ENCODE measurements at places on chromosomes 12 and 14. TPM values are rescaled to one million over a fixed set of nuclear protein-coding genes. Genes with fewer than 3 reads are reported as not detected.

DNA sequence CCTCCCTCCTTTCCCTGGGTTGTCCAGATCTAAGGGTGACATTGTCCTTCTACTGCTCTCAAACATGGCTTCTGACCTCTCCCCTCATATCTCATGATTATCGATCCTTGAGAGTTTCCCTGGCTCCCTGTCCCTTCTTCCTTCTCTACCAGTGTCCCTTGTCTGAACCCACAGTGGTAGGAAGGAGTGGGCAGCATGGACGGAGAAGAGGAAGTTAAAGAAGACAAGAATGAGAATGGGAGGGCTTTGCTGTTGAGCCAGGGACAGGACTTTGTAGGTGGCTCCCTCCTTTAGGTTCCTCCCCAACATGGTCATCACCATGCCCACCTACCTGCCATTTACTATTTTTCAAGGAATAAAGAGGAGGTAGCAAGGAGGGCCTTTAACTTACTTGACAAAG lies 166.7 kb downstream of the TMEM117 start:
- DNase-seq, result no peak

- DNase-seq, result no peak
Observed at GRCh38 chr12:2335916-2336315, 283.1 kb downstream of the CACNA1C start.

DNA sequence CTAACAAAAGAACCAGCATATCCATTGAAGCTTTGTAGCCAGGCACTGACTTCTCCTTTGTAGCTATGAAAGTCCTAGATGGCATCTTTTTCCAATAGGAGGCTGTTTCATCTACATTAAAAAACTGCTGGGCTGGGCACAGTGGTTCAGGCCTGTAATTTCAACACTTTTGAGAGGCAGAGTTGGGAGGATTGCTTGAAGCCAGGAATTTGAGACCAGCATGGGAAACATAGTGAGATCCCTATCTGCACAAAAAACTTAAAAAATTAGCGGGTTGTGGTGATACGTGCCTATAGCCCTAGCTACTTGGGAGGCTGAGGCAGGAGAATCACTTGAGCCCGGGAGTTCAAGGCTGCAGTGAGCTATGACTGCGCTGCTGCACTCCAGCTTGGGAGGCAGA lies 167.7 kb downstream of the CALM1 start:
- no peak for DNase-seq

- no peak for DNase-seq
Observed at GRCh38 chr14:102248121-102248520, 56.8 kb downstream of the MOK start.

- no peak for DNase-seq
Observed at GRCh38 chr12:104410326-104410725, 46.4 kb upstream of the CHST11 start.

DNA sequence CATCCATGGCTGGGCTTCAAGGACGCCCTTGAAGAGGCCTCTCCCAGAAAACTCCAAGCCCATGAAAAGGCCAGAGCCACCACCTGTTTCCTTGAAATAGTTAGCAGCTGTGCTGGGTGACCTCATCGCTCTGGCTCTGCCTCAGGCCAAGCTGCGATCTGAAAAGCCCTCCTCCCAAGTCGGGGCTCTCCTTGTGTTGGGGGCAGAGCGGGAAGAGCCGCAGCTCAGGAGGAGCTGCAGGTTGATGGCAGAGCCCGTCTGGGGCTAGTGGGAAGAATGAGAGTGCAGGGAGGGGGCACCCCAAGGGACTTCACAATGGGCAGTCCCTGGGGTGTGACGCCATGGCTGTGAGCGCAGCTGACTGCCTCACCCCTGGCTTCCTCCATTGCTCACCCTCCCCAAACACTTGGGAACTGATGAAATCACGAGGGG lies 50.0 kb upstream of the STON2 start:
- peak; percentile 97 for DNase-seq

DNA sequence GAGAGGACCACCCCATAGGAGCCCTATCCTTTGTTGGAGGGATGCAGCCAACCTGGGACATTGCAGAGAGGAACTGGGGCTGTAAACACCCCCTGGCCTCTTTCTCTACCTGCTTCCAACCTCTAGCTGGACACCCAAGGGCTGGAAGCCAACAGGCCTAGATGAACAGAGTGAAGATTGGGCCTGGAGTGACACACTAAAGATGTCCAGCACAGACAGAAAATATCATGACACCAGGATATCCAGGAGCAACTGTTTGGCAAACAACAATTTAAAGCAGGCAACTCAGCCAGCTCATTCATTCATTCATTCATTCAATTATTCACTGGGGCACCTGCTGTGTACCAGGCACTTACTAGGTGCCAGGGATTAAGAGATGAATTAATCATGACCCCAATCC lies 125.0 kb upstream of the NCOR2 start:
- no peak for DNase-seq

DNA sequence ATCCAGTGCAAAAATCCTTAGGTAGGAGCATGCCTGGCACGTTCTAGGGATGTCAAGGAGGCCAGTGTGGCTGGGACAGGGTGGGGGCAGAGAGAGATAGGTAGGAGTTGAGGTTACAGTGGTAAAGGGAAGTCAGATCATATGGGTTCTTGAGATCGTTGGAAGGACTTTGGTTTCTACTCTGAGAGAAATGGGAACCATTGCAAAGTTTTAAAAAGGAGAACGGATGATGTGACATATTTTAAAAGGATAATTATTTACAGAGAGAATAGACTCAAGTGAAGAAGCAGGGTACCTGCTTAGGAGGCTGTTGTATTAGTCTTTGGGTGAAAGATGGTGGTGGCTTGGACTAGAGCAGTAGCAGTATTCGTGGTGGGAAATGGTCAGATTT lies 47.6 kb upstream of the ATP2B1 start:
- DNase-seq, result no peak

GRCh38 chr12:52037248-52037861 lies 13.9 kb upstream of the NR4A1 start:
- peak; percentile 87 for DNase-seq

- no peak for DNase-seq
Observed at GRCh38 chr12:106901276-106901675, 54.4 kb upstream of the TMEM263 start.

DNA sequence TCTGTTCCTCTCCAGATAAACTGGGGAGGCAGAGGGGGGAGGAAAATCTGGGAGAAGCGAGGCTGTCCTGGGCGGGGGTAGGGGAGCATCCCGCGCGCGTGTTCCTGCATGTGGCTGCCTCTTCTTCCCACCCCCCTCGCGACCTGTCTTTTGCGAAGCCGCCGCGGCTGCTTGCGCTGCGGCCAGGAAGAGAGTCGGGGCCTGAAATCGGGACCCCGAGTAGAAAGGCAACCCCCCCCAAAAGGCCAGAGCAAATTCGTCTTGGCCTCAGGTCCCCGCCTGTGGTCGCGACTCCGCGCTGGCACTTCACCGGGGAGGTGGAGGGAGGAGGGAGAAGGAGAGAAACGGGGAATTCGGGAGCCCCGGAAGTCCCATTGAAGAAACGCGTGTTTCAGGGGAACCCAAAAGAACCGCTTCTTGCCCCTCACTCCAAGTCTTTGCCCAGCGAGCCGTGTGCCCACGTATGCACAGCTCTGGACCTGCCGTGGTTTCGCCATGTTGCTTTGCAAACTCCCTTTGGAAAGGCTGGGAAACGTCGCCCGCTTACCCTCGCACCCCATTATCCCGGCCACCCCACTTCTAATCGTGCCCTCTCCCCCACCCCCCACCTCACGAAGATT lies 944 bp downstream of the CCND2 start:
- DNase-seq, result no peak

DNA sequence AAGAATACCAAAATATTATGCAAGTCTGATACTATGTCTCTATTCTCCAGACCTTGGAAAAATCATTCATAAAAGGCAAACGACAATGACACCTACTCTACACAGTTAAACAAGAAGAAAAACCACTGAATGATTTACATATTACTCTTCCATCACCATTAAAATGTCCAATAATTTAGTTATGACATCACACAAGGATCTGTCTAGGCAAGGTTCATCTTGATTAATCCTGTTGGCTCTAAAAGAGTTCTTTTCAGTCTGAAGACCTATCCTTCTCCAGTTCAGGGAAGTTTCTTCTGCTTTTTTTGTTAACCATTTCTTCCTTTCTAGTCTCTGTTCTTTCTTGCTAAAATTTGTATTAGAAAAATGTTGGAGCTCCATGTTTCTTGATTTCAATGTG lies 64.0 kb downstream of the OSBPL8 start:
- no peak for DNase-seq

DNA sequence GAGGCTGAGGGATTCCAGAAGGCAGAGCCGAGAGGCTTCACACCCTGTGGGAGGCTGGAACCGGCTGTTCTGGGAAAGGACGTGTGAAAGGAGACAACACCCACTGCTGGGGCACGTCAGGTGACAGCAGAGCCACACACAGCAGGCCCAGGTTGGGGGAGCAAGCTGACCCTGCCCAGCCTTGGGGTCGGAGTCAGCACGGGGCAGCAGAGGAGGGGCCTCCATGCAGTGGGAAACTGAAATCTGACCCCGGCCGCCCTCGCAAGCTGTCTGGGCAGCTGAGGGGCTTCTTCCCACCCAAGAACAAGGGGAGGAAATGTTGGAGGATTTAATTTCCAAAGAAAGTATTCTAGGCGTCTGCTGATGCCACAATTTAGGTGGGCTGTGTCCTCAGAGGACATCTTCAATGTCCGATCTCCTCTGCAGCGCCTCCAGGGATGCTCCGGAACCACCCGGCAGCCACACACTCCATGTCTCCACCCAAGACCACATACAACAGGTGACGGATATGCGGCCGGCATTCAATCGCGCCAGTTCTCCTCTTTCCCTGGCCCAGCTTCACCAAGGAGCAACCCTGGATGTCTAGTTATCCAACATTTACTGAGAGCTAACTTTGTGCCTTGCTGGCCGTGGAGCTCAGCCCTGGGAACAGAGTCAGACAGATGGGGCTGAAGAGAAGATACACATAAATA lies 30.7 kb downstream of the SNRNP35 start:
- no peak for DNase-seq

GRCh38 chr14:74628418-74628817 lies 16.4 kb upstream of the LTBP2 start:
- DNase-seq, result no peak

- no peak for DNase-seq
Observed at GRCh38 chr14:34489324-34489723, 27.3 kb upstream of the SPTSSA start.

DNA sequence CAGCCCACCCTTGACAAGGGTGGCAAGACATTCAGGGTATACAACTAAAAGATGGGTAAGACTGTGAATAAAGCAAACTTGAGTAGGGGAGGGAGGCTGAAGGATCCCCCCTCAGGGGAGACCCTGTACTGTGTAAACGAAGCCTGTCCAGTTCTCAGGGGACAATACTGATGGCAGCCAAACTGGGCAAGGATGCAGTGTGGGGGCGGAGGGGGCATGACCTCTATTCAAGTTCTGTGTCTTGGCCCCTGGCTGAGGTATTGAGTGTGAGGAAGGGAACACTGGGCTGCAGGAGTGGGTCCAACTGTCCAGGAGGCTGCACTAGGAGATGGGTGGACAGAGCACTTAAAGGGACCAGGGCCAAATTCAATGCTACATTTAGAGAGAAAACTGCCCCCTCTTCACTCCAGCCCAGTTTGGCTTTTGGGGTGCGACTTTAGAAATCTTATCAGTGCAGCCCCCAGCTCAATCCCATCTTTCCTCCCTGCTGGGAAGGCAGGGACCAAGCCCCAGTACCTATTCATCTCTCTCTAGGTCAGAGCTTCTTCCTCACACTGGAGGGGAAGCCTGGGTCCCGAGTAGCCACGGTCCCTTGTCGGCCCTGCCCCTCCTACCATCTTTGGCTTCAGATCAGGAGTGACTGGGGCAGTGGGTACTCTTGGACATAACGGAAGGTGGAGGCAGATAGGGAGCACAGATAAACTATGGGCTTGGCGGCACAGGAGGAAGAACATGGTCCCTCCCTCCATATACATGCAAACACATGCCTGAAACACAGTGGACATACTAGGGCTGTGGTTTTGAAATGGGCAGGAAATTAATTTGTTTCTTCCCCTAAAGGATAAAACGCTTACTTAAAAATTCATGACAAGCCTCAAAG lies 11.8 kb downstream of the SLC39A5 start:
- DNase-seq, result no peak

GRCh38 chr14:87349921-87350320 lies 643.1 kb downstream of the GALC start:
- no peak for DNase-seq

DNA sequence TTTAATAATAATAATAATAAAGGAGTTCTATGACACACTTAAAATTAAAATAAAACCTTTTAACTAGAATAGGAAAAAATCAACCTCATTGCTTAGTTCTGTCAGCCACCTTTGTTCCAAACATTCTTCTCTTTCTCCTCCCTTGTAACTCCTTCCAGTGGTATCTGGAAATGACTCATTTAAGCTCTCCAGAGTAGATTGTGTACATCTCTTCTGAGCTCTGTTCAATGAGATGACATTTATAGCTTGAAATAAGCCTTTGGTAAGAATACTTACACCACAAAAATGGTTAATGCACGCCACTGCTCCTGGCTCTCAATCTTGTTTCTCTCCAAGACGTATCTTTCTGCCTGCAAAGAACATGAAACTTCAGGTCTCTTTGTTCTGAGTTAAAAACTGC lies 70.3 kb downstream of the STAB2 start:
- DNase-seq, result no peak

DNA sequence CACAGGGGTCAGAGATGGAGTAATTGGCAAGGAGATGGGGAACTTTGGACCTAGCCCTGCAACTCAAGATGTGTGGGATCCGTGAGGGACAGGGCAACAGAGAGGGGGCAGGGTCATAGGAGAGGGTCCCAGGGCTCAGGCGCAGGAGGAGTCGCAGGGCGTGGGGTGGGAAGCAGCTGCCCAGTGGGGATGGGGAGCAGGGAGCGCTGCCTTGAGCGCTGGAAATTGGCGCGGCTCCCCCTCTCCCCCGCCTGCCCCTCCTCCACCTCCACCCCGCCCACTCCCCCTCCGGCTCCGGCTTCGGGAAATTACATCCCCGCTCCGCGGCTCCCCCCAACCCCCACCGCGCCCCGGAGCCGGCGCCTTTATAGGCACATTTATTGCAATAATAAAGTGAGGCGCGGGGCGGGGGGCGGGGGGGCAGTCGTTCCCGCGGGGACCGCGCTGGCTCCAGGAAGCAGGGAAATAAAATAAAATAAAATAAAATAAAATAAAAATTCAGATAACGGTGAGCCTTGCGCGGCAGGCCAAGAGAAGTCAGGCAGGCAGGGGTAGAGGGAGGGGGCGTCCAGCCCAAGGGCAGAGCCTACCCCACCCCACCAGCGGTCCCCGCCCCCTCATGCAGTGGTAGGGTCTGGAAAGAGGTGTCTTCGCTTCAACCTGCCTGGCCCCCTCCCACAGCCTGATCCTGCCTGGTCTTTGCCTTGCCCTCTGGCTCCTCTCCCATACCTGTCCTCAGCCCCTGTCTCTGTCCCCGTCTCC lies 3.6 kb downstream of the NXPH4 start:
- no peak for DNase-seq

SOAT2 gene
- polyA plus RNA-seq, result 0.12 TPM

PPM1H gene
- 4.9 TPM for polyA plus RNA-seq

TMPRSS12 gene
- polyA plus RNA-seq, result not detected

VDR gene
- 0.23 TPM for polyA plus RNA-seq

KERA gene
- polyA plus RNA-seq, result 131 TPM

GRIN2B gene
- 0.05 TPM for polyA plus RNA-seq

C3AR1 gene
- 4.5 TPM for polyA plus RNA-seq

IFI27 gene
- polyA plus RNA-seq, result 4.8 TPM

SLC6A13 gene
- polyA plus RNA-seq, result 1.8 TPM

All from muscle of back (tissue), 13 donors.